Heart left ventricle (tissue), 16 donors: ENCODE measurements at places on chromosomes 5 and 9.

- no peak for DNase-seq
Measured at GRCh38 chr5:43485406-43485805, 1.7 kb upstream of the TMEM267 start.

GRCh38 chr5:174348311-174348981, 302.9 kb downstream of the NSG2 start:
- DNase-seq: no peak

DNA sequence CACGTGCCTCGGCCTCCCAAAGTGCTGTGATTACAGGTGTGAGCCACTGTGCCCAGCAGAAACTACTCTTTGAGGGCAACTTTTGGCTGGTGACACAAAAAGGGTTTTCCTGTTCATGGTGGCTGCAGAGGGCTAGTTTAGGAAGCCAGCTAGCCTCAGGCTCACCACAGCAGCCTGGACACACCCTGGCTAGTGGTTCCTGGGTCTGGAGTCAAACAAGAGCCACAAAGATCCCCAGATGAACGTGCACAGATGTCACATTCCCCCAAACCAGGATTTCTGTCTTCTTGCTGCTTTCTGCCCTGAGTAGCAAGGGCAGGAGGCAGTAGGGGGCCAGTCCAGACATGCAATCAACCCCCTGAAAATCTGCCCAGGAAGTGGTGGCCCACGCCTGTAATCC, 6.8 kb downstream of the HBEGF start:
- DNase-seq: no peak

DNA sequence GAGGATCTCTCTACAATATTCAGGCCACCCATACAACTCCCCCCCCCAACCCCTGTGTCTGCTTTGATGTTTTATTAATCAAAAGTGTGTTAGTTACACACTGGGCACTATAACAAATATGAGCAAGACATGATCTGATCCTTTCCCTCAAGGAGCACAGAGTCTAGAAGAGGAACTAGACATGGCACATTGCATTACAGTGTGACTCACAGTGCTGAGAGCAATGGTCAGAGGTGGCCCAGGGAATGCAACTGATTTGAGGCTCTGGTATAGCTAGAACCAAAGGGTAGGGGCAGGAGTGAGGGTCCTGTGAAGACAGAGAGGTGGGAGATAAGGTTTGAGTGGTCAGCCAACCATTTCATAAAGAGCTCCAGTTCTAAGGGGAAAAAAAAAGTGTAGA, 539.2 kb downstream of the ACTL7B start:
- no peak for DNase-seq

- no peak for DNase-seq
Measured at GRCh38 chr5:125575891-125576505, 829.6 kb upstream of the ZNF608 start.
